Fibroblast of skin of left biceps (primary cell): ENCODE measurements at places on chromosomes 2 and 18.

GRCh38 chr2:112153501-112153900, 15.3 kb downstream of the FBLN7 start:
- DNase-seq, result no peak

GRCh38 chr2:189391201-189391600, 50.1 kb upstream of the WDR75 start:
- DNase-seq, result no peak

GRCh38 chr2:157785866-157786662, 90.1 kb downstream of the ACVR1 start:
- DNase-seq, result no peak

DNA sequence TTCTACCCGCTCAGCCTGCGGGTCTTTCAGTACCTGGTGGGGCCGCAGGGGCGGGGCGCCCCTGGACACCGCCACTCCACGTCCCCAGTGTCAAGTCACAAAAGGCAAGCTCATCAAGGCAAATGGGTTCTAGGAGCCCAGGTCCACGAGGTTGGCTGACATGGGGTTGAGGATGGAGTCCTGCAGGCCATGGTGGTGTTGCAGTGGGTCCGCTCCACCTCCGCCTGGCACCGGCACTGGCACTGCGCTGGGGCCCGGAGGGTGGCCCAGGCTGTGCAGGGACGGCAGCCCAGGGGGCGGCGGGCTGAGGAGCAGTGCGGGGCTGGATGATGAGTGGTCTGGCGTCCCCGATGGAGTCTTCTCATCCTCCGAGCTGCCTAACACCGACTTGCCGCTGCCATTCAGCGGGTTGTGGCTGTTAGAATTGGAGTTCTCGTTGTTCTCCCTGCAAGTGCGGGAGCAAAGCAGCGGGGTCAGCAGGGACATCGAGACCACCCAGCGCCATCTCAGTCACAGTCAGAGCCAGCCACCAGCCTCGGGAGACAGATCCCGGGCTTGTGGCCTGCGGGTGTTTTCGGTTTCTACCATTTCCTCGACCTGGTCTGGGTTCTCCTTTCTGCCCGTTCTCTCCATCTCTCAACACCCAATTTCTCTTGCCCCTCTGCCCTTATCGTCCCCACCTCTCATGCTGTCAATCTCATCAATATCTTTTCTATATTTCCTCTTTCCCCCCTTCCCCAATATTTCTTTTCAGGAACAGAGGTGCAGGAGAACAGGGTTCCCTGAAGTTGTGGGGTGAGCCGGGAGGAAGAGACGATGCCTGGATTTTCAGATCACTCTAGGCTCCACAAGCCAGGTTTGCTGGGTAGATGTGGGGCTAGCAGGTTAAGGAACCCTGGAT, 3.0 kb downstream of the SIX2 start:
- DNase-seq, result no peak

DNA sequence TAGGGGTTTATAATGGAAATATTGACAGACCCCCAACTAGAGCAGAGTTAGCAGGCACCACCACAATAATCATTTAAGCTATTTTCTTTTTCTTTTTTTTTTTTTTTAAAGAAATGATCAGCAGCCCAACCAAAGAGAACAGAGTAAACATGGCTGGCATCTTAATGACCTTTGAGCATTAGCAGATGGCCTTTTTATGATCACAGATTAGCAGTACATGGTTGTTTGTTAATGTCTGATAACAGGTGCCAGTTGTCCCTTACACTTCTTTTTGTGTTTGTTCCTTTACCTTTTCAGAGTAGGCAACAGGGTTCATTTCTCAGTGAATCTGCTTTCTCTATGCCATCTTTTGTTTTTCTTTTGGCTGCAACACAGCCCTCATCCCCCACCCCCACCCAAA, 747.0 kb downstream of the BCL11A start:
- no peak for DNase-seq

DNA sequence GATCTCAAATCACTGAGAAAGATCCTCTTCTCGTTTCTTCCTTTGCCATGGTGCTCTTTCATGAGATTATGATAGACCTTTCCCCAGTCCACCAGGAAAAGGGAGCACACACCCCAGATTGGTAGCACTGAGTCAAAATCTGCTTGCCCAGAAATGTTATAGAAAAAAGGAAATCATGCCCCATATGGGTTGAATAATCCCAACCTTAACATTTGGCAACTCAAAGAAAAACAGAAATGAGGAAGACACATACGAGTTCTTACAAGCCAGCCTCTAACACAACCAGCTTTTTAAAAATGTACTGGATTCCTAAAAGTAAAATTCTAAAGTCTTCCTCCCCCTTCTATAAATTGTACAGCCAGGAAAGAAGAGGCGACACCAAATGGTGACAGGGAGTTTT, 103.0 kb downstream of the ANKRD44 start:
- DNase-seq, result no peak

- DNase-seq, result no peak
These were observed 128.7 kb downstream of the MEP1B start for GRCh38 chr18:32318581-32318980.

DNA sequence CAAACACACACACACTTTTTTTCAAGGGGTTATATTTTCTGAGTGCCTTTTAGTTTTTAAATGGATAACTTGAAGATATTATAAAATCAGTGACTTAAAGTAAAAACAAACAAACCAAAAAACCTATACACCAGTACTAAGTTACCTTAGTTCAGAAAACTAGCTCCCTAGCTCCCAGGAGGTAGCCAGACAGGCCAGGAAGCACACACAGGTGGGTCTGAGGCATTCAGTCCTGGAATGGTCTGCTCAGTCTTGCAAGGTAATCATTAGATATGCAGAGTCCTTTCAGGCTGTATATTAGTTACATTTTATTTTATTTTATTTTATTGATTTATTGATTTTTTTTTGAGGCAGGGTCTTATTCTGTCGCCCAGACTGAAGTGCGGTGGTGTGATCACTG, 10.7 kb upstream of the DYNC2LI1 start:
- no peak for DNase-seq

- DNase-seq, result no peak
These were observed 101.3 kb upstream of the NDUFV2 start for GRCh38 chr18:9001209-9001608.

DNA sequence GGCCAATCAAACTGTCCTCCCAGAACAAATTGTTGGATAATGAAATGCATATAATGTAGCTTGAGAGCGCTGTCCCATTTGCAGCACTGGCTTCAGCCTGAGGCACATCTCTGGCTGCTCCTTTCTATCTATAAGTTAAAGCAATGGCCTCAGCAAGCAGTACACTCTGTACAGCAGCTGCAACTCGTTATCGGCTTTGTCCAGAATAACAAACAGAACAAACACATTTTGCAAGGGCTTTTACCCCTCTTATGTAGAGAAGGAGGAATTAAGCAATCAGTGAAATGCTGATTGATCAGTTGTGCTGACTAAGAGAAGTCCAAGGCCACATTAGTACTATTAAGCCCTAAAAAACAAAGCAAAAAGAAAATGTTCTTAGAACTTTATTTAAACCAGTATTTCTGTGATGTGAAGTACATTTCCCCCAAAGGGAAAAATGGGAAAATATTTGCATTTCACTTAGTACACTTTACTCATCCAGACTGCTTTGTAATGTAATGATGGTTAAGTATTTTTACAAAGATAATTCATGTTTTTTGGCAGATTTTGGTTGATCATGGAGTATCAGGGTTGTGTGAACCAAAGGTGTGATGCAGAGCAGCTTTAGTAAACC, 15.0 kb upstream of the CPS1 start:
- DNase-seq, result no peak

DNA sequence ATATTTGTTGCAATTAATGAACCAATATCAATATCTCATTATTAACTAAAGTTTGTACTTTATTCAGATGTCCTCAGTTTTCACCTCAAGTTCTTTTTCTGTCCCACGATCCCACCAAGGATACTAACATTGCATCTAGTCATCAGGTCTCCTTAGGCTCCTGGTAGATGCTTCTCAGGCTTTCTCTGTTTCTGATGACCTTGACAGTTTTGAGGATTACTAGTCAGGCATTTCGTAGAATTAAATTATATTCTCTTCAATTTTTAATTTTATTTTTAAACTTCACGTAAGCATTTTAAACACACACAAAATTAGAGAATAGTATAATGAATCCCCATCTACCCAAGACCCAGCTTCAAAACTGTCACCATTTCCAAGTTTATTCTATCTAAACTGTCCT, 5.6 kb upstream of the ACYP2 start:
- DNase-seq, result no peak

- DNase-seq, result no peak
These were observed 29.8 kb downstream of the SPEG start for GRCh38 chr2:219464286-219465032.

DNA sequence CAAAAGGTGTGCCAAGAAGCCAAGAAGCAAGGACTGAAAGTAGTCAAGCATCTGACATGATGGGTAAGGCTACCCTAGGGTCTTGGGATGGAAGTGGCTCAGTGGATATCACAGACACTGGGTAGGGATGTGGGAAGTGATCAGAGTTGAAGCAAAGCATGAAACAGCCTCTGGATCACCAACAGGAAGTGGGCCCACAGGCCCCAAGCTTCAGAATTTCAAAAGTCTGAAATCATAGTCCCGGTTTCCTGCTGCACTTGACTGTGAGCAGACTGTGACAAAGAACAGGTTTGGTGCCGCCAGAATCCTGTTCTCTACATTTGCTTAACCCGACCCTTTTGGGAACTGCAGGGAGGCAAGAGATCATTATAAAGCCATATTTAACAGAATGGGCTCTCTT, 57.4 kb downstream of the SP100 start:
- no peak for DNase-seq

- no peak for DNase-seq
These were observed 325.1 kb upstream of the RAB6C start for GRCh38 chr2:129654331-129654730.

DNA sequence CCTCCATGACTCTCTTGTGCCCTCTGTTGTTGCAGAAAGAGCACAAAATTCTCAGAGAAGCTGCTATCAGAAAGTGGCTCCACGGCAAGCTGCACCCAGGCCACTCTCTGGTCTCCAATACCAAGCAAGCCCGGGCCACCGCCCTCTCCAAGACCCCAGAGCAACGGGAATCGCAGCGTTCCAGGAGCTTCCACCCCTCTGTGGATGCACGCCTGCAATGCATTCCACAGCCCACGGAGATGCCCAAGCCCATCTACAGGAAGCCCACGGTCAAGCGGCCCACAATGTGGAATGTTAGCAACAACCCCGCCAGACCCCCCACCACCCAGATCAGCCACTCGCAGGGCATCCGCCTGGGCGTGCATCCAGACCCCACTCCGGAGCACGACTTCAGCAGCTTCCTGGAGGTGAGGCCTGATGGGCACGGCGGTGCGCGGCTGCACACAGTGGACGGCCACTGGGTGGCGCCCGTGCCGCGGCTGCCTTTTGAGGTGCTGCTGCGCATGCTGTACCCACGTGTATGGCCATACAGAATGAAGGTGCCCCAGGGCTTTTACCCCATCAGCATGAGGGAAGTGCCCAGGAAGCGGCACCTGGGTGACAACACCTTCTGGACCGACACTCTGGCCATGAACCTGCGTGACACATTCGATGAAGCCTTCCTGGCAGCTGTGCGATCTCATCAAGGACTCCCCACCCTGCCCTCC, 6.3 kb downstream of the ANKRD53 start:
- no peak for DNase-seq

DNA sequence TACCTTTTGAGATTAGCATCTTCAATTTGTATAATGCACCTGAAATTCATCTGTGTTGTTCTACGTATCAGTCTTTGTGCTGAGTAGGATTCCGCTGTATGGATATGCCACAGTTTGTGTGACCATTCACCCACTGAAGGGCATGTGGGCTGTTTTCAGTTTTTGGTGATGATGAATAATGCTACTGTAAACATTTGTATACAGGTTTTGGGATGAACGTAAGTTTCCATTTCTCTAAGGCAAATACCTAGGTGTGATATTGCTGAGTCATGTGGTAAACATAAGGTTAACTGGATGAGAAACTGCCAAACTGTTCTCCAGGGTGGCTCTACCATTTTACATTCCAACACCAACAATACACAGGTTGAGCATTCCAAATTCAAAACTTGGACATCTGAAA, 35.1 kb downstream of the CABYR start:
- no peak for DNase-seq
